Activated CD4-positive, alpha-beta T cell treated with anti-CD3 and anti-CD28 coated beads, Interleukin-2, amount 10 ng/mL, durations not matched to agents 24 days and 14 days (primary cell): ENCODE measurements at places on chromosomes 2 and 18. TPM values are rescaled to one million over a fixed set of nuclear protein-coding genes. Genes with fewer than 3 reads are reported as not detected.

SPAG16 gene
- 6.8 and 7.2 TPM in 2 replicates for total RNA-seq

POTEJ gene
- not detected in 2 replicates for total RNA-seq

GCG gene
- not detected in 2 replicates for total RNA-seq

LYPD6 gene
- not detected in 2 replicates for total RNA-seq

UNC80 gene
- total RNA-seq = not detected in 2 replicates

WDSUB1 gene
- total RNA-seq = 5.6 and 5.7 TPM in 2 replicates

GGCX gene
- total RNA-seq = 21.8 and 23.1 TPM in 2 replicates

KCMF1 gene
- total RNA-seq = 98.1 and 101 TPM in 2 replicates

SLC4A3 gene
- total RNA-seq = 0.12 TPM in 1 of 2 replicates, not detected in the other

ARHGAP28 gene
- not detected in 2 replicates for total RNA-seq

GALNT5 gene
- total RNA-seq = not detected in 2 replicates

TSPYL6 gene
- total RNA-seq = not detected in 2 replicates

IL1B gene
- 0.33 and 0.92 TPM in 2 replicates for total RNA-seq

FAP gene
- not detected in 2 replicates for total RNA-seq

C2orf80 gene
- not detected in 2 replicates for total RNA-seq

SPTBN1 gene
- 52.6 and 53.8 TPM in 2 replicates for total RNA-seq

SLC16A14 gene
- 4.0 and 5.1 TPM in 2 replicates for total RNA-seq

CNGA3 gene
- total RNA-seq = not detected in 2 replicates

IL37 gene
- not detected in 2 replicates for total RNA-seq

NYAP2 gene
- not detected in 2 replicates for total RNA-seq

IGFBP5 gene
- not detected in 2 replicates for total RNA-seq

SSB gene
- total RNA-seq = 113 TPM in 2 replicates

SERPINB5 gene
- total RNA-seq = not detected in 2 replicates

DIPK1C gene
- total RNA-seq = not detected in 2 replicates

C2orf81 gene
- 1.7 and 2.0 TPM in 2 replicates for total RNA-seq

UGT1A1 gene
- total RNA-seq = not detected in 2 replicates

KRTCAP3 gene
- total RNA-seq = 4.6 and 5.2 TPM in 2 replicates

DSG4 gene
- total RNA-seq = not detected in 2 replicates

UGT1A5 gene
- total RNA-seq = not detected in 2 replicates

CNTNAP5 gene
- total RNA-seq = not detected in 2 replicates

PRKCE gene
- total RNA-seq = 11.2 and 13.5 TPM in 2 replicates

OSBPL1A gene
- total RNA-seq = 3.1 and 3.5 TPM in 2 replicates

RBKS gene
- total RNA-seq = 1.3 and 1.4 TPM in 2 replicates

ALLC gene
- not detected in 2 replicates for total RNA-seq

FBXO15 gene
- total RNA-seq = 1.2 and 1.3 TPM in 2 replicates

ST8SIA3 gene
- not detected in 2 replicates for total RNA-seq

FTCDNL1 gene
- 2.0 and 2.1 TPM in 2 replicates for total RNA-seq

CTNNA2 gene
- not detected in 2 replicates for total RNA-seq
